ENCODE measurements at places on chromosomes 2 and 18.

- no peak for DNase-seq
Observed at GRCh38 chr2:157304811-157305722, 20.6 kb downstream of the ERMN start.

DNA sequence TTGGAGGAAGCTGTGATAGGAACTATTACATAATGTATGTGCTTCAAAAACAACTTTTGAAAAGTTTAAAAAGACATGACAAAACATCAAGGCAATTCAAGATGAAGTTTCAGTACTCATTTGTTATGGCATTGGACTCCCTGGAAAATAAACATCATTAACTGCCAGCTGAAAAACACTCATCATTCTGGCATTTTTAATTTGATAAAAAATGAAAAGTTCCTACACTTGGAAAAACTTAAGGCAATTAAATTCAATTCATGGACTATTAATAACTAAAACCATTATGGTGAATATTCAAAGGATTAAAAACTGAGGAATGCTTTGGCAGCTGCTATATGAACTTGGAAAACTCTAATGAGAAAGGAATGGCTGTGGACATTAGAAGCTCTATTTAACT, 8.5 kb downstream of the TYW5 start:
- DNase-seq: no peak

DNA sequence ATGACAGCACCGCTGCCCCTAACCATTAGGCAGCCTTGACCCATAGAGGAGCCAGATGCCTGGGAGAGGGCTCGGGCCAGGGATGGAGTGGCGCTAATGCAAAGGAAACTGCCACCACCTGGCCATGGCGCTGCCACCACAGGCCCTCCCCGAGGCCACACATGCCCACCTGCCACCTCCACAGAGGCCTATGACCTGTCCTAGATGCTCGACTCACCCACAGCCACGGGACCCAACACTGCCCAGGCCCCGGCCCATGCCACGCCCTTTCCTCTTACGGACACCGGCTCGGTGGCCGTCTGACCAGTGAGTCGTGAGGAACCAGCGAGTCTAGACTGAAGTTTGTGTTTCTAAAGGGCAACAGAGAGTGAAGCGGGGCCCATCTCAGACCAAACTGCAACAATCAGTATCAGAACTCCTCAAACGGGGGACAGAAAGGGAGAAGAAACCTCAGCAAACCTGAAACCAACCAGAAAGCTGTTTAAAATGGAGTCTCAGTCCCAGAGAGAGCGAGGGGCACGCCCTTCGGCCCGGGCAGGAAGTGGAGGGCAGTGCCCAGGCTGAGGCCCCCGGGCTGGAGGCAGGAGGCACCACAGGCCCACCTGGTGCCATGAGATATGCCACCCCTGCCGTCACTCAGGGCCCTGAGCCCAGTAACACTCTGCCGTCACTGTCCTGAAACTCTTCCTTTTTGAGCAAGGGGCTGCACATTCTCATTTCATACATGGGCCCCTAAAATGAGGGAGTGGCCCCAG, 711 bp downstream of the GPR17 start:
- no peak for DNase-seq

- DNase-seq: no peak
Observed at GRCh38 chr2:240259201-240259923, 118.9 kb upstream of the OTOS start.

- no peak for DNase-seq
Observed at GRCh38 chr2:81195017-81195773, 890.6 kb upstream of the LRRTM1 start.
